ENCODE measurements at places on chromosomes 12 and 14.

DNA sequence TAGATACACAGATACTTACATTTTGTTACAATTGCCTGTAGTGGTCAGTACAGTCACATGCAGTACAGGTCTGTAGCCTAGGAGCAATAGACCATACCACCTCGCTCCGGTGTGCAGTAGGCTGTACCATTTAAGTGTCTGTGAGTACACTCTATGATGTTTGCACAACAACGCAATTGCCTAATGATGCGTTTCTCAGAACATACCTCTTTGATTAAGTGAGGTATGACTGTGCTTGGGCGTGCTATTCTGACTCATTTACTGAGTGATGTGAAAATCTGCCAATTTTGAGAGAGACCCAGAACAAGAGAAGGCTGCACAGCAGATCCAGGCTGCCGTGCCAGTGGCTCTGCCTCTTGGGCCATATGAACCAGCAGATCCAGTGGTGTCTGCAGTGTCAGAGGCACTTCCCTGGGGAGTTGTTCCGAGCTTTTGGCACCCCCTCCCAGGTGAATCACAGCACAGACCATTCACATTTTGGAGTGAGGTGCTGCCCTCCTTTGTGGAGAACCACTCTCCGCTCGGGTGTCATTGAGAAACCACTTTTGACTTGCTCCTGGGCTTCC is 20.4 kb downstream of the DLK1 start:
- peak; percentile 66 for DNase-seq

GRCh38 chr12:29521951-29522350 is 24.5 kb upstream of the OVCH1 start:
- DNase-seq: no peak

- no peak for DNase-seq
Measured at GRCh38 chr14:51138404-51139103, 43.6 kb upstream of the TRIM9 start.

DNA sequence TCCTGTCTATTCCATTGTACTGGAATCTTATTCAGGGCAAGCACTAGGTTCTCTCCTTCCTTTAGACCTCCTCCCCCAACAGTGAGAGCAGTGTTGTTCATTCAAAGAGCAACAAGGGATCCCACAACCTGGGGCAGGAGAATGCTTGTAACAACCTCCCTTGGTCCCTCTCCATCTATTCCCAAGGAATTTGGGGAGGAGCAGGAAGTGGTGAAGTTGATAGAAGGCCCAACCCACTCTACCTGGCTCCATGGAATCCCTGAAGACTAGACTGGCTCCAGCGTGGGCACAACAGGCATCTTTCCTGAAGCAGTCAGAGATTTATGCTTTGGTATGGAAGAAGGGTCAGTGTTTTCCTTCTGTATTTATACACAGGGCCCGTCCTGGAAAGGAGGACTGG is 33.4 kb upstream of the CISTR start:
- DNase-seq: no peak

GRCh38 chr14:101719708-101720107 is 41.8 kb upstream of the PPP2R5C start:
- DNase-seq: no peak

DNA sequence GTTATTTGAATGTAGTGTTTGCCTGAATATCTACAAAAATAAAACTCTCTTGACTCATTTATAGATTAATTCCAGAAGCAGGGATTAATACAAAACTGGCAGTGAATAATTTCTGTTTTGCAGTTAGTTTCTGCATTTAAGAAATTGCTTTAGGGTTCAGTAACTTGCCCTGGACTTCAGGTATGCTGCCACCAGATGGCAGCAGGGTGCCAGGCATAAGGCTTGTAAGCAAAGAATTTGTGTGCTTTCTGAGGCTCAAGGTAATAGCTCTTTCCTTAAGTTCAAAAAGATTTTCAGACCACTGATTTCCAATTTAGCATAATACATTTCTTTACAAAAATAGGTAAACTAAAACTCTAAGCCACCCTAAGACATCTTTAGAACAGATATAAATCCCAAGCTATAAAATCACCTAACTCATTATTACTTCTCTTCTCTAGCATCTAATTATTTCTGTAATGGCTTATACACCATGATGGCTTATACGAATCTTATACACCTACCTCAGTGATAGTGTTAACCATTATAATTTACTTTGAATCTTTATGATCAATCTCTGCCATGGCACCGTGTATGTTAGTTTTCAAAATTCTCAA is 398.3 kb downstream of the APAF1 start:
- DNase-seq: peak; percentile 47

DNA sequence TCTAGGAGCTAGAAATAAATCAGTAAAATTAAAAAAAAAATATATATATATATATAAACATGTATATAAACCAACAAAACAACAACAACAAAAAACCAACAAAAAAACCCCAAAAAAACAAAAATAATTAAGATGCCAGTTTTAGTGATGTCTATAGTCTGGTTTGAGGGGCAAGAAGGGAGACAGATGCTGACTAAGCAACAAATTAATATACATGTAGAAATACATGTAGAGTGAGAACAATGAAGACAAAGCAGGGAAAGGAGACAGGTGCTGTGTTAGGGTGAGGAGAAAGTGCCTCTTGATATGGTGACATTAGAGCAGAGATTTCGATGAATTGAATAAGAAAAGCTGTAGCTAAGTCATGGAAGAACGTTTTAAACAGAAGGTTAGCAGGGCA is 477.9 kb downstream of the APAF1 start:
- DNase-seq: no peak

DNA sequence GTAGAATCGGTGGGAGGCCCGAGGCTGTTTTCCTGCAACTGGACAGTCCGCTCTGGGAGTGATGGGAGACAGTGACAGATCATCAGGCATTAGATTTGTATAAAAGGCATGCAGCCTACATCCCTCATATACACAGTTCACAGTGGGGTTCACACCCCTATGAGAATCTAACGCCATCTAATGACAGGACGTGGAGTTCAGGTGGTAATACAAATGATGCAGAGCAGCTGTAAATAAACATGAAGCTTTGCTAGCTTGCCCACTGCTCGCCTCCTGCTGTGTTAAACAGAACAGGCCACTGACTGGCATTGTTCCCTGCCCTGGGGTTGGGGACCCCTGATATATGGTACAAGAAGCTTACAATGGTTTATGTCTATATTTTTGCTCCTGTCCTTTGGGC is 179.0 kb downstream of the LRFN5 start:
- no peak for DNase-seq

DNA sequence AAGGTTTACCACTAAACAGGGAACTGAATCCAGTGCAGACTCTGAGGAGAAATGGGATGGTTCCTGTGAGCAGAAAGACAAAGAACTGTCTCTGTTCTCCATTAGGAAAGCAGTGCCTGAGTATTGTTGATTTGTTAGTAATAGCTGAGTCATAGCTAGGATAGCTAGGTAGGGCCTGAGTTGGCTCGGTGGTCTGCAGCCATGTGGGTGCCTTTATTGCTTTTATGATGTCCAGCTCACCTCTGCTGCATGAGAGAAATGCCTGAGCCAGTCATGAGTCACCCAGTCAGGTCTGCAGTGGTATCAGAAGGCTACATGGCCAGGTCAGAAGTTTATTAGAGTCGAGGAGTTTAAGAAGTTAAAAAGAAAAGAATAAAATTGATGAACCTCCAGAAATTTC is 24.2 kb downstream of the TRHDE start:
- no peak for DNase-seq

DNA sequence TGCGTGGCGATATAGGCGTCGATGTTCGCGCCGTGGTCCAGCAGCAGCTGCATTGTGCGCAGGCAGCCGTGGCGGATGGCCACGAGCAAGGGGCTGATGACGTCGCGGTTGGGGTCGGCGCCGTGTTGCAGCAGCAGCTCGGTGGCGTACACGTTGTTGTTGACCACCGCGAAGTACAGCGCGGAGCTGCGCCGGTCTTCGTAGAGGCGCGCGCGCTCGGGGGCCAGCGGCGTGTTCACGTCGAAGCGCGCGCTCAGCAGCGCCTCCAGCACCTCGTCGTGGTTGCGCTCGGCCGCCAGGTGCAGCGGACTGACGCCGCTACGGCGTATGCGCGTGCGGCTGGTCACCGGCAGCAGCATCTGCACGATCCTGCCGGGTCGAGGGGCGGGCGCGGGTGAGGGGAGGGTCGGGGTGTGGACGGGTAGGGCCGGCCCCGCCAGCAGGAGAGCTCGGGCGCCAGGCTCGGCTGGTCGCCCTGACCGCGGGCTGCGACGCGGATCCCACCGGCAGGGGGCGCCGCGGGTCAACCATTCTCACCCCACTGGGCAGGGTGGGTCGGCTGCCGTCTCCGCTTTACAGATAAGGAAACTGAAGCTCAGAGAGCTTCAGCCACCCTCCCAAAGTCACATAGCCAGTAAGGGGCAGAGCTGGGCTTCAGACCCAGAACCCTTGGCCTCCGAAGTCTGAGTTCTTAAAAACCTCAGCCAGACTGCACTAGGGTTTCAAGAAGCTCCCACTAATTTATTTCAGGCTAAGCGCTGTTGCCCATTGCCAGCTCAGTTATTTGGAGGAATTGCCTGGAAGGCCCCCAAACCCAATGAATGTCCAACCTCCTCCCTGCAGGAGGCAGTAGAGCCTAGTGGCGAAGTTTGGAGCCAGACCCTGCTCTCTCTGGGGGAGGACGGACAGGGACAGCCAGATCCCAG is 12.4 kb downstream of the FAM181A start:
- peak; percentile 88 for DNase-seq

DNA sequence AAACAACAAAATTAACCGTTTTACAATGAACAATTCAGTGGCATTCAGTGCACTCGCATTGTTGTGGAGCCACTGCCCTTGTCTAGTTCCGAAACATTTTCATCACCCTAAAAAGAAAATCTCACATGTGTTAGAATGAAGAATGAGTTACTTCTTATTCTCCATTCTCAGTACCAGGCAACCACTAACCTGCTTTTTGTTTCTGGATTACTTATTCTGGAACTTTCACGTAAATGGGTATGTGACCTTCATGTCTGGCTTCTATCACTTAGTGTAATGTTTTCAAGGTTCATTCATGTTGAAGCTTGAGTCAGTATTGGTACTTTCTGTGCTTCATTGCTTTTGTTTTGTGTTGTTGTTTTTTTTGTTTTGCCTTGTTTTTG is 15.6 kb downstream of the RCOR1 start:
- DNase-seq: no peak

DNA sequence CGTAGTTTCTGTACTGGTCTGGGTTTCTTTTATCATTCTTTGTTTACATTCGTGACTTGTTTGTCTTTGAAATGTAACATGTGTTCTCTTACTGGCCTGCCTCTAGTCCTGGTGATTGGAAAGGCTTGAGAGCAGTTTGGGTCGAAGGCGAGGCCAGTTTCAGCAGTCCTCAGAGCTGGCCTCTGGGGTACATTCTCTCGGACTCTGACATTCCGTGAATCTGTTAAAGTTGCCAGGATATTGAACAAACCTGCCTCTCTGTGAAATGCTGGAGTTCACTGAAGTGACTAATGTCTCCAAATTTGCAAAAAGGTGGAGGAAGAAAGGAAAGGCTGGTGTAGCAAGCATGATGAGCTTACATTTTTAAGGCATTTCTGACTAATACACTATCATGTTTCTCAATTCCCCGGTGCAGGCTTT is 1.5 kb downstream of the PLEKHA5 start:
- no peak for DNase-seq

DNA sequence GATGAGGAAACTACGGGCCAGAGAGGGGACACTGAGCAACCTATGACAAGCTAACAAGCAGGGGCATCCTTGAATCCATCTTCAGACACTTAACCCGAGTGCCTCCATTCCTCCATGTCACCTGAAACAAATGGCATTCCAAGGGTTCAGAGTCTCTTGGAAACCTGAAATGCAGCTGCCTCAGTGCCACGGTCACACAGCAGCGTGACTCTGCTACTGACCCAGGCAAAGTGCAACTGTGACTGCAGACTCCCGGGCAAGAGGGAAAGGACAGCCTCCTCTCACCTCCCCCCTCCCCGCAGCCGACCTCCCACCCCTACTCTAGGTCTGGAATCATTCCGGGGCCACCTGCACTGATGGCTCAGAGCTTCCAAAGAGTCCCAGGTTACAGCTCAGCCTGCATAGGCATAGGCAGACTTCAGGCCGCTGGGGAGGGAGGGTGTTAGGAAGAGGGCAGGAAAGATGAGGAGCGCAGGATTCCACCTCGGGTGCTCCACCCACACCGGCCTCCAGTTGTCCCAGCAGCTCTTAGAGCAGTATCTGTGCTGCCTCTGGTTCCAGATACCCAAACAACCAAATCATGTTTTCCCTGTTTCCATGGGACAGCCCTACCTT is 53.2 kb downstream of the KCNK10 start:
- no peak for DNase-seq

GRCh38 chr14:86088156-86088555 is 558.2 kb downstream of the FLRT2 start:
- no peak for DNase-seq

DNA sequence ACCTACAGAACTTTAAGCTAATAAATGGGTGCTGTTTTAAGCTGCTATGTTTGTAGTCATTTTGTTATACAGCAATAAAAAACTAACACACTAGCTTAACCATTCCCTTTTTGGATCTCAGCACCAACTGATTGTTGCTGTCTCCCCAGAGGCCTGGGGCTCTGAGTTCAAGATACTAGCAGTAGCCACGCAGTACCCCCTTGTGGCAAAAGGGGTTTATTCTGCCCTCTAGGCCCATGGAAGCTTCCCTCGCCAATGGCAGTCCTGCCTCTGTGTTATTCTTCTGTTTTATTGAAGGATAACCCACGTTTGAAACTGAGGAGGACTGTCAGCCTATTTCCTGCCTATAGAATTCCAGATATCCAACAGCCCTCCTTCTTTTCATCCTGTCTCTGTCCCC is 455.3 kb upstream of the ATP2B1 start:
- DNase-seq: no peak

- no peak for DNase-seq
Measured at GRCh38 chr12:124466216-124467128, 100.9 kb downstream of the NCOR2 start.

DNA sequence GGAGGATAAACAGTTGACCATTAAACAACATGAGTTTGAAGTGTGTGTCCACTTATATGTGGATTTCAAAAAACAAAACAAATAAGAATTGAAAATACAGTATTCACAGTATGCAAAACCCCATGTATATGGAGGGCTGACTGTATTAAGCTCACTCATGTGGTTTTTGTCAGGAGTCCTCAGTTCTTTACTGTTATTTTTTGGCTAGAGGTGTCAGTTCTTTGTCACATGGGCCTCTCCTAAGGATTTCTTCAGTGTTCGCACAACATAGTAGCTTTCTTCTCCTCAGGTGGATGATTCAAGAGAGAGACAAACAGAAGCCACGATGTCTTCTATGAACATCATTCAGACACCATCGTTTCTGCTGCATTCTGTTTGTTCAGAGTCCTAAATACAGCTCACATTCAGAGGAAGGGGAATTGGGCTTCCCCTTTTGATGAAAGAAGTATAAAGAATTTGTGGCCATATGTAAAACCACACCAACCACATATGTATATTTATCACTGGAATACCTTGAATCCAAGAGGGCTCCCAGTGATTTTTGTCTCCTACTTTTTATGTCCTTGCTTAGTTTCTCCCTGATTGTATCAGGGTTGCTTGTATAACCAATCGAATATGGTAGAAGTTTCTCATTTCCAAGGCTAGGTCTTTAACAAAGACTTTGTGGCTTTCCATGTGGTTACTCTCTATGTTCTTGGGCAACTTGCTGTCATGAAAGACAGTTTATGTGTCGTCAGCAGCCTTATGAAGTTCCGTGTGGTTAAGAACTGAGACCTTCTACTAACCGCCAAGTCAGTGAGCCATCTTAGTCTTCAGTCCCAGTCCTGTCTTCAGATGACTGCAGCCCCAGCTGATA is 18.9 kb downstream of the MNAT1 start:
- no peak for DNase-seq

Measured in NCI-H1694 treated with DMSO at 0.1 percent for 48 hours (cell line).